ENCODE measurements at places on chromosomes 4 and X. TPM values are rescaled to one million over a fixed set of nuclear protein-coding genes. Genes with fewer than 3 reads are reported as not detected.

The DUX4 gene
- not detected for total RNA-seq

The CCDC149 gene
- total RNA-seq: 6.4 TPM

The ARHGAP36 gene
- not detected for total RNA-seq

The CC2D2A gene
- total RNA-seq: 15.8 TPM

The MAGEC1 gene
- total RNA-seq: not detected

The ARHGAP6 gene
- 0.59 TPM for total RNA-seq

The LEF1 gene
- total RNA-seq: 0.73 TPM

The MAGEB17 gene
- total RNA-seq: 2.2 TPM

The MAGEA2 gene
- total RNA-seq: 0.50 TPM

The NUDT11 gene
- 52.7 TPM for total RNA-seq

The AFF2 gene
- total RNA-seq: 5.9 TPM

The AWAT2 gene
- not detected for total RNA-seq

The SORBS2 gene
- total RNA-seq: 17.8 TPM

The GPR143 gene
- 17.2 TPM for total RNA-seq

The ITIH6 gene
- total RNA-seq: not detected

The PABPC1L2B gene
- 0.19 TPM for total RNA-seq

The SLITRK2 gene
- total RNA-seq: 0.04 TPM

The TCP11X2 gene
- 1.6 TPM for total RNA-seq

The GYG2 gene
- total RNA-seq: 63.8 TPM

The NCAPG gene
- total RNA-seq: 40.9 TPM

The DCHS2 gene
- total RNA-seq: 7.6 TPM

The TMEM144 gene
- total RNA-seq: 2.8 TPM

The TMEM156 gene
- total RNA-seq: not detected

The SSX4 gene
- not detected for total RNA-seq

The CHIC1 gene
- 18.3 TPM for total RNA-seq

The CT45A3 gene
- total RNA-seq: not detected

The CT83 gene
- not detected for total RNA-seq

The KCND1 gene
- total RNA-seq: 5.3 TPM

The RIPPLY1 gene
- total RNA-seq: not detected

The ABCB7 gene
- 64.2 TPM for total RNA-seq

The CXCL3 gene
- total RNA-seq: 3.6 TPM

The GRPEL1 gene
- total RNA-seq: 27.6 TPM

The RNF150 gene
- 6.1 TPM for total RNA-seq

The ETDA gene
- total RNA-seq: not detected

The IL1RAPL1 gene
- 0.23 TPM for total RNA-seq

The TAF1 gene
- total RNA-seq: 25.6 TPM

The CCDC158 gene
- total RNA-seq: not detected

The TKTL2 gene
- total RNA-seq: 0.07 TPM

The SLC39A8 gene
- 42.5 TPM for total RNA-seq

The JCHAIN gene
- not detected for total RNA-seq

The MAGED4 gene
- 22.2 TPM for total RNA-seq

The FAM156B gene
- 2.8 TPM for total RNA-seq

The NIPAL1 gene
- total RNA-seq: 9.2 TPM

The ASB12 gene
- total RNA-seq: 1.2 TPM

The MMRN1 gene
- total RNA-seq: not detected

The HTN1 gene
- total RNA-seq: not detected

The IL2RG gene
- not detected for total RNA-seq

The PRR32 gene
- total RNA-seq: not detected

The SLC9B1 gene
- 0.62 TPM for total RNA-seq

The BGN gene
- total RNA-seq: 0.23 TPM

The GAGE12C gene
- total RNA-seq: not detected

The ADAM29 gene
- total RNA-seq: not detected

The KIF4A gene
- total RNA-seq: 30.6 TPM

The CPZ gene
- 43.1 TPM for total RNA-seq

The HHIP gene
- 2.5 TPM for total RNA-seq

The FGF5 gene
- total RNA-seq: not detected

The ANKRD17 gene
- total RNA-seq: 85.3 TPM

The EGF gene
- total RNA-seq: 1.9 TPM

The ADH1A gene
- not detected for total RNA-seq
